ENCODE measurements at places on chromosomes 5 and 9. TPM values are rescaled to one million over a fixed set of nuclear protein-coding genes. Genes with fewer than 3 reads are reported as not detected.

Gene PRELID2
- 22.9 TPM for total RNA-seq

Gene LNPEP
- total RNA-seq: 60.1 TPM

Gene OXCT1
- total RNA-seq: 63.8 TPM

Gene IFNB1
- not detected for total RNA-seq

Gene FABP6
- total RNA-seq: 5.7 TPM

Gene PCDHGB2
- total RNA-seq: 25.7 TPM

Gene CDH9
- 48.3 TPM for total RNA-seq

Gene ADAMTS19
- total RNA-seq: 5.3 TPM

Gene RMND5B
- total RNA-seq: 34.9 TPM

Gene HAPLN1
- total RNA-seq: 2.5 TPM

Gene RETREG1
- total RNA-seq: 84.0 TPM

Gene SARDH
- total RNA-seq: 6.7 TPM

- no peak for DNase-seq
Observed at GRCh38 chr5:154278908-154279307, 88.4 kb downstream of the GALNT10 start.

DNA sequence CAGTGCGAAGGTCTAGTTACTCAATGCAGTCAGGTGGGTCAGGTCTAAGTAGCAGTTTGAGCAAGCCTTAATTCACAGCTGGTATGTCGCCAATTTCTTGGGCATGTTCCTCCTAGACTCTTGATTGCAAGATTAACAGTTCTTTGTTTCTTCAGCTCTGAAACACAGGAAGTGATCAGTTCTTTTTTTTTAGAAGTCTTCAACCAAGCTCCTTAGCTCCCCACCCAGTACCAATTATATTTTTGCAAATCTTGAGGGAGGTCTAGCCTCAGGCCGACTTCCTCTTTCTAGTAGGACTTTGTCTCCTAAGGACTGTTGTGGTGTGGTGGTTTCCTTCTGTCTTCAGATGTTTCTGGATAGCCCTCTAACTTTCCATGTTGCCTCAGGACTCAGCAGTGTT, 2054.2 kb downstream of the MAT2B start:
- no peak for DNase-seq

GRCh38 chr5:10254686-10255085, 4.6 kb downstream of the CCT5 start:
- DNase-seq: no peak

- DNase-seq: no peak
Observed at GRCh38 chr5:42507451-42508097, 84.3 kb downstream of the GHR start.

DNA sequence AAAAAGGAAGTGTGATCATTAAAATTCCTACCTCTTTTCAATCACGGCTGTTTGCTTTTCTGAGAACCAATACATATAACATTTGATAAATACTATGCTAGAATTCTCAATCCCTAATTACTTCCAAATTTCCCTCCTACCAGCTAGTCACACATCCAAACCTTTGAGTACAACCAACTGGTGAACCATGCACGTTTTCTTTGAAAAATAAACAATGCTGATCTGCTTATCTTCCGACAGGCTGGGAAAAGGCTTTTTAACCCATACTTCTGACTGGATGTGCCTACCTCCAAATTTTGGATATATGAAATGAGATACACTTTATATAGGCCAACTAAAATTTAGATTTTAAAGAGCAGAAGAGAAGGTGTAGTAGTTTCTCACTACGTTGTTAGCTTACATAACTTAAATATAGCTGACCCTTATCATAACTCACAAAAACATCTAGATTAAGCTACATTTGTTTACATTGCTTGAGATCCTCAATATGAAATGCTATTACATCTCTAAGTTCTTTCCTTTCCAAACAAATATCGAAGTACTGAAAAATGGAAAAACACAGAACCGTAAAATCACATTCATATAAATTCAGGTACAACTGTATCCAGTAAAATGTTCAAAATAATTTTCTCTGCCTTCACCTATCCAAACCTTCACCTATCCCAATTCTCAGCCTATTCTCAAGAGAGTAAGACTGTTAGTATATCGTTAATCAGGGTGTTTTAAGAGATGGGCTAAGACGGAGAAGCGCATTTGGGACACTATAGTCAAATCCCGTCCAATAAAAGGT, 2.1 kb downstream of the NR3C1 start:
- DNase-seq: no peak

DNA sequence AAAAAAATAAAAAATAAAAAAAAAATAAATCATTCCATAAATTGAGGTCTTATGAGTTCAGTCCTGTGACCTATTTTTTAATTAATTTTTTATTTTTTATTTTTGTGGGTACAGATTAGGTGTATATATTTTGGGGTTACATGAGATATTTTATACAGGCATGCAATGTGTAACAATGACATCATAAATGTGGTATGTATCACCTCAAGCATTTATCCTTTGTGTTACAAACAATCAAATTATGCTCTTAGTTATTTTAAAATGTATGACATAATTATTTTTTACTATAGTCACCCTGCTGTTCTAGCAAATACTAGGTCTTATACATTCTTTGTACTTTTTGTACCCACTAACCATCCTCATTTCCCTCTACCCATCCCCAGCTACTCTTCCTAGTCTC, 537.9 kb downstream of the HINT1 start:
- no peak for DNase-seq

DNA sequence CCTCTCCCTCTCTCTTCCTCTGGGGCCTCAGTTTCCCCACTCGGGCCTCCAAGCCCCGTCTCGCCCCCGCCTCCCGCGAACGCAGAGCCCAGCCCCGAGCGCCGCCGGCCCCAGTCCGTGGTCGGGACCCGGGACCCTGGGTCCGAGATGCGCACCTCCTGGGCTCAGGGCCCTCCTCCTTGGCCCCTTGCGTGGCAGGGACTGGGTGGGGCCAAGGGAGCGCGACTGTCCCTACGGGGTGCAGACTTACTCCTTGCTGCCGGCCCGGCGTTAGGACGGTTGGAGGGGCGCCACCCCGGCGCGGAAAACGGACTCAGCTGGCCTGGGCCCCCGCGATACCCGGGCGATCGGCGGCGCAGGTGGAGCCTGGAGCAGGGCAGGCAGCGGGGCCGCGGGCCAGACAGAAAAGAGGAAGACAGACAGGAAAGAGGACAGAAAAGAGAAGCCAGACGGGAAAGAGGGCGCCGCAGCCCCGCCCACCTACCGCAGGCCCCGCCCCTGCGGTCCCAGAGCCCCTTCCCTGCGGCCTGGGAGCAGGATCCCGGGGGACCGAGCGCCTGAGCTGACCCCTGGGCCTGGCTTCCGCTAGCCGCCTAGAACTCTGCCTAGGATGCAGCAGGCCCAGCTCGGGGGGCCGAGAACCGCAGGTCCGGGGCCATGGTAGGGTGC, at the start of gene GBGT1:
Gene GBGT1 (minus strand): TSS at position 411 of the 669 bp plus-strand sequence. CDS start 1,502 bp downstream, outside the sequence.
- DNase-seq: no peak

- DNase-seq: no peak
Observed at GRCh38 chr5:154345255-154345952, 100.4 kb upstream of the SAP30L start.

DNA sequence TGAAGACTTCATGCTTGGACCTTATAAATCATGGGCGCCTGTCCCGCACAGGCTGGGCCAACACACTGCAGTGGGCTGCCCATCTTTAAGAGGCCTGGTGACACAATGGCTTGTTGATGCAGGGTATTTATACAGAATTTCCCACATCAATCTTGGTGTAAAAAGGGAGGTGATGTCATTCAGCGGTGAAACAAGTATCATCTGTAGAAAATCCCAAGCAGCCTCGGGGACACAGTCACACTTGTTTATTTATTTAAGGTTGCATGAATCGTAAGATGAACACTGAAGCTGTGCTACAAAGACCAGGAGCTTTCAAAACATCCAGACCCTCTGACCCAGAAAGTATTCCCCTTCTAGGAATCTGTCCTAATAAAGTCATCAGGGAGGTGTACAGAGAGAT, 40.5 kb downstream of the SMIM23 start:
- no peak for DNase-seq

- DNase-seq: no peak
Observed at GRCh38 chr5:25975885-25976284, 1062.5 kb downstream of the CDH9 start.

DNA sequence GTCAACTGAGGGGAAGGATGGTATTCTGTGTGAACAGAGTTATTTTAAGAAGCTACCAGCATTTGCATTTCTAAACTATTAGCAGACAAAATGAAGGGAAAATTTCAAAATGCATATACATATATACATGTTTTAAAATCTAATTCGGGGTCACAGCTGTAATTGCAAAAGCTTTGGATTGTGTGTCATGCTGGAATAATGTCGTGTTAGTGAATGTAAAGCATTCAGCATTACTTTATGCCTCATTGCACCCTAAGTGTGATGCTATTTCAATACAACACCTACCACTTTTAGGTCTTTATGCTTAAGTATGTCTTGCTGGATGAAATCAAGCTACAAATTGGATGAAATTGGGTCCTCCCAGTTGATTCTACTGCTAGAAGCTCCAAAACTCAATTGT, 687.6 kb upstream of the MEF2C start:
- no peak for DNase-seq

- DNase-seq: no peak
Observed at GRCh38 chr9:121498150-121498486, 1.5 kb downstream of the GGTA1 start.

GRCh38 chr9:26565118-26565517, 327.5 kb downstream of the CAAP1 start:
- DNase-seq: no peak

DNA sequence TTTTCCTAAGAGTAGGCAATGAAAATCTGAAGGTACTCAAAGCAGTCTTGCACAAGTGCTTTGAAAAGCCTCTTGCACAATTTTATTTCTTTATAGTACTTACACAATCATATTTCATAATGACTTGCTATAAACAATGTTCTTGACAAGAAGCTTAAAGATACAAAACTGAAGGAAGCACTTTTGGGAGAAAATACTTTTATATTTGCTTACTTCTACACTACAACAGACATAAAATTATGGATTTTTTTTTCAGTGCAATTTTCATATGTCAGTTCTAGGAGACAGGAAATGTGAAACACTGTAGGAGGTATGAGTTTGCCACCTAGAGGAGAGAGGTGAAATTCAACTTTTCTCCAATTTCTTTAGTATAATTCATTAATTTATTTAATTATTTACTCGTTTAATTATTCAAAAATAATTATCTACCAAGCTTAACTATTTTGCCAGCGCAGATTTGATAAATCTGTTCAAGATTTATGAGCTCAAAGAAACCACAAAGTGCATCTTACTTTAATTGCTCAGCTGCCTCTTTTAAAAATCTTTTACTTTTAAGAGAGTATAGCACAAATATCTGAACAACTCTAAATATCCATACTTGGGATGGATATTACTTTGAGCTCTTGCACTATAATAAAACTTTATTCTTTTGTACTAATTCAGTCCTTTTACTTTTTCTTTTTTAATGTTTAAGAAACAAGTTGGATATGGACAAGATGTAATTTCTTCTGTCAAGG, 29.0 kb upstream of the CDKN2B start:
- no peak for DNase-seq

DNA sequence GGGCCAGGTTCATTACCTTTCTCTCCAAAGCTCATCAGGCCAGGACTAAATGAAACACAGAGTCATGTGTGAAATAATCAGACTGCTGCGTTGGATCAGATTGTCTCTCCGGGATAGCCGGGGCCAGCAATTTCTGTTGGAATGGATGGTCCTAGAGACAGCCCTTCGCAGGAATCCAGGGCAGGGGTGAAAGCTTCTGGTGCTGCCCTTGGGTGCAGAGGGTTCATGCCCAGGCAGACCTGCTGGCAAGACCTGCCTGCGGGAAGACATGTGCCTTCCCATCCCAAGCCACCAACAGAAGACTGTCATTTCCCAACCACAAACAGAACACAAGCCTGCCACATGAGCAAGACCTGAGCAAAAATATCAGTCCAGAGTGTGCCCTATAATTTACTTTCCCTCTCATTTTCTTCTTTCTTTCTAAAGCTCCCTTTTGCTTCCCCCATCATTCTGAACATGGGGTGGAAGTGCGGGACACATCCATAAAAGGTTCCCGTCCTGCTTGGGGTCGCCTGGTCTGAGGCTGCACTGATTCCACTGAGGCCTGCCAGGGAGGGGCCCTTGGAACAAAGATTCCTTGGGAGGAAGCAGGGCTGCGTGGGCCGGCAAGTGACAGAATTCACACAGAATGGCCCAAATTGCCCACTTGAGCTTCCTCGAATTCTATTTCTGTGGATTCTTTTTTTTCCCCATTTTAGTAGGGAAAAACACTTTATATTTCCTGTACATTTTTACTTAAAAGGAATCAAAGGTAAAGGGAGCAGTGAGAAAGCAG, 57.3 kb downstream of the UBE2QL1 start:
- no peak for DNase-seq

GRCh38 chr9:91360551-91361290, 997 bp downstream of the AUH start:
- DNase-seq: no peak

DNA sequence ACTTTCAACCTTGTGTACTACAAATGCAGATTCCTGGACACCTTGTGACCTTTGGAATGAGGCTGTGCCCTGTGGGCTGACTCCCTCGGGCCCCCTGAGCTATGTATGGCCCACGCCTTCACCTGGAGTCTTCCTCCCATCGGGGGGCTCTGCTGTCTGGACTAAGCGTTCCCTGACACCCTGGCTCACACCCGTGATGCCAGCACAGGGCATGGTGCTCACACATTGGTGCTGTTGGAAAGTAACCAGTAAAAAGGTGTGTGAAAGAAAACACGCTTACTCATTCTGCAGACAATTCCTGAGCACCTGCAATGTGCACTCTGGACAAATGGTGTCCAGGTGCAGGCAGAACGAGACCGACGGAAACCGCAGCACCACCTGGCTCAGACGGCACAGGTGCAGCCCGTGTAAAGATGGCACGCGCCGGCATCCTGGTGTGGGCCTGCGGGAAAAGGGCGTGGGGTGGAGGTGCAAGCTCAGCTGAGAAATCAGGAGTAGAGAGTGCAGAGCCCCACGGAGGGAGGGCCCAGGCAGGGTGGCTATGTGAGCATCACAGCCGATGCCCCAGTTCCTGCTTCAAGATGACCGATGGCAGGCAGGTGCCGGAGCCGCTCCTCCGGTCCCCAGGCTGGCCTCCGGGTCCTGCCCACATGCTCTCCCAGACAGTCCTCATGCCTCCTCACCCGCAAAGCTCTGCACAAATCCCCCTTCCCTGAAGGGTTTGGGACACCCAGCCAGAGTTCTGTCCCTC, 11.0 kb downstream of the LPCAT1 start:
- peak; percentile 22 for DNase-seq

GRCh38 chr5:161547738-161548486, 1.4 kb upstream of the GABRB2 start:
- no peak for DNase-seq

DNA sequence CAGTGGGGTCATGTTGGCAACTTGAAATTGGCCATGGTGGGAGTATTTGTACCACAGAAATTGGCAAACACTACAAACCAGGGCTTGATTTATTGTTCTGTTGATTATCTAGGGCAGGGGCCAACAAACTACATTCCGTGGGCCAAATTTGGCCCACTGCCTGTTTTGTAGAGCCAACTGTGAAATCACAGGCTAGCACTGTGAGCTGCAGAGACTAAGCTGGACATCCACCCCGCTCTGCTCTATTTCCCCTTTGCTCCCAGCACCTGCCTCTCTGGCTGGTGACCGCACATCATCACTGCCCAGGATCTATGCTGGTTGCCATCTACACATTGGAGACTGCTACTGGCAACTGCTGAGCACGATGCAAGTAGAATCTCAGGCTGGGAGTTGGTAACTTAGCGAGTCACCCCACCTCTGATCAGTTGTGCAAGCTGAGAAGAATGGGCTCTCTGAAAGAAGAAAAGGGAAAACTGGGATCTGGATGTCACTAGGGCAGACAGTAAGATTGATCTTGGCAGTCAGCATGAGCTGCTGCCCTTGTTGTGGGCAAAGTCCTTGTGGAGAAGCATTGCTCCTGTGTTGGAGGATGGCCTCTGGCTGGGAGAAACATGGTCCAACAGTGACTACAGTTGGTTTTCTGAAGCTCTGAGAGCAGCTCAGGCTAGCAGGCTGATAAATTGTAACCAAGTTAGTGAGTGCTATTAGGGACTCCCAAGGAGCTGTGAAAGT, 144.7 kb upstream of the RAD23B start:
- no peak for DNase-seq

All from dorsolateral prefrontal cortex (tissue), 122 donors.